ENCODE measurements at places on chromosomes 3 and 15. TPM values are rescaled to one million over a fixed set of nuclear protein-coding genes. Genes with fewer than 3 reads are reported as not detected.

The SEMA3B gene
- total RNA-seq, result 0.37 TPM

DNA sequence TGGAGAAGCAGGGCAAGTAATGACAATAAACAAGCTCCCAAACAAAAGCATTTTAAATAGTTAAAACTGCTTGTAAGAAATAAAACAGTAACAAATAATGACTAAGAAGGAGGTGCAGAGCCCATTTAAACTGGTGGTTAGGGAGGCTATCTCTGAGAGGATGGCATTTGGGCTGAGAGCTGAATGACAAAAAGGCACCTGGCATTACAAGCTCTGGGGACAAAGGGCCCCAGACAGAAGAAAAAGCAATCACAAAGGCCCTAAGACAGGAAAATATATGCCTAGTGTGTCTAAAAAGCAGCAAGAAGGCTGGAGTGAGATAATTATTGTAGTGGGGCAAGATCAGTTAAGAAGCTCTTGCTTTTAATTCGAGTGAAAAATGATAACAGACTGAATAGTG is 9.6 kb downstream of the TMEM39A start:
- no peaks in the 10 kb centered on the region for H3K4me1 ChIP-seq
- H3K36me3 ChIP-seq, result peaks cover 57% of the 10 kb centered on the region
- no peak overlapping the region for H3K27ac ChIP-seq
- H3K27me3 ChIP-seq, result no peaks in the 10 kb centered on the region
- no peak overlapping the region for H3K4me3 ChIP-seq

- peak overlapping the region; percentile 96 for H3K27ac ChIP-seq
- H3K4me1 ChIP-seq, result peaks cover 32% of the 10 kb centered on the region
- H3K36me3 ChIP-seq, result peaks cover 2% of the 10 kb centered on the region
- DNase-seq, result peak; percentile 16
Observed at GRCh38 chr15:56244811-56245576, 1.3 kb upstream of the RFX7 start.

DNA sequence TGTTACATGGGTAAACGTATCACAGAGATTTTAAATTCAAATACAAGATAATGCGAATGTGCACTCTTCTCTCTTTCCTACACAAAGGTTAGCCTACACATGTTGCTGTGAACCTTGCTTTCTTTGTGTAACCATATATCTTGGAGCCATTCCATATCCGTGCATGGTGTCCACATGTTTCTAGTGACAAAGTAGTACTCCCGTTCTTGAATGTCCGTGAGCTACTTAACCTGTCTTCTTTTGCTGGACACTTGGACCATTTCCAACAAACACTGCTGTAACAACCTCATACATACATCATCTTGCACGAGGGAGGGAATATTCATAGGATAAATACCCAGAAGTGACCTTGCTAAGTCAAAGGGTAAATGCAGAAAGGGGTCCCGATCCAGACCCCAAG is 75.0 kb downstream of the STRIT1 start:
- no peak overlapping the region for H3K27ac ChIP-seq
- DNase-seq, result no peak
- H3K4me3 ChIP-seq, result no peak overlapping the region
- peaks cover 2% of the 10 kb centered on the region for H3K27me3 ChIP-seq
- H3K4me1 ChIP-seq, result no peaks in the 10 kb centered on the region

The ADAMTSL3 gene
- total RNA-seq, result not detected

The XCR1 gene
- total RNA-seq, result not detected

The EIF3J gene
- 94.9 TPM for total RNA-seq

The DPH6 gene
- 8.8 TPM for total RNA-seq

GRCh38 chr3:187722206-187722612 is 19.9 kb upstream of the RTP2 start:
- no peaks in the 10 kb centered on the region for H3K4me1 ChIP-seq
- H3K4me3 ChIP-seq, result no peak overlapping the region
- H3K27ac ChIP-seq, result no peak overlapping the region
- H3K36me3 ChIP-seq, result peaks cover 8% of the 10 kb centered on the region
- no peaks in the 10 kb centered on the region for H3K27me3 ChIP-seq
- DNase-seq, result no peak

DNA sequence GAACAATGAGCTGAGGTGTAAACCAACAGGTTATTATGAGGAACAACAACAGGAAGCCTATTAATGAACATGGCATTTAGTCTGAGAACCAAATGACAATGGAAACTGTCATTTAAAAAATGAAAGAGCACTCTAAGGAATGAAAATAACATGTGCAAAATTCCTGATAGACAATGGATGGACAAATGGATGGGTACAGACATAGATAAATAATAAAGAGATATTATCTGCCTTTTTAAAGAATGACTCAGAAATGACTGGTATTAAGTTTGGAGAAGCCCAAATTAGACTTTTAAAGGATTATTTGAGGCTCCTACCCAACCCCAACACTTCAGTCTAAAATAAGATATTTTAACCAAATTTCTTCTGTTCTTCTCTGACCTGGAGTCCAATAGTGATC is 650.5 kb upstream of the ZNF385D start:
- H3K27me3 ChIP-seq, result no peaks in the 10 kb centered on the region
- no peaks in the 10 kb centered on the region for H3K4me1 ChIP-seq
- H3K4me3 ChIP-seq, result no peak overlapping the region
- no peak for DNase-seq

The PIERCE2 gene
- 0.60 TPM for total RNA-seq

- H3K4me1 ChIP-seq, result peaks cover 32% of the 10 kb centered on the region
- no peaks in the 10 kb centered on the region for H3K27me3 ChIP-seq
- no peak overlapping the region for H3K27ac ChIP-seq
- no peak for DNase-seq
Observed at GRCh38 chr3:45608885-45609284, 14.3 kb downstream of the LIMD1 start.

- no peak overlapping the region for H3K27ac ChIP-seq
- H3K36me3 ChIP-seq, result no peaks in the 10 kb centered on the region
- DNase-seq, result no peak
- no peaks in the 10 kb centered on the region for H3K4me1 ChIP-seq
- no peak overlapping the region for H3K4me3 ChIP-seq
Observed at GRCh38 chr3:169337500-169338078, 325.9 kb downstream of the MECOM start.

DNA sequence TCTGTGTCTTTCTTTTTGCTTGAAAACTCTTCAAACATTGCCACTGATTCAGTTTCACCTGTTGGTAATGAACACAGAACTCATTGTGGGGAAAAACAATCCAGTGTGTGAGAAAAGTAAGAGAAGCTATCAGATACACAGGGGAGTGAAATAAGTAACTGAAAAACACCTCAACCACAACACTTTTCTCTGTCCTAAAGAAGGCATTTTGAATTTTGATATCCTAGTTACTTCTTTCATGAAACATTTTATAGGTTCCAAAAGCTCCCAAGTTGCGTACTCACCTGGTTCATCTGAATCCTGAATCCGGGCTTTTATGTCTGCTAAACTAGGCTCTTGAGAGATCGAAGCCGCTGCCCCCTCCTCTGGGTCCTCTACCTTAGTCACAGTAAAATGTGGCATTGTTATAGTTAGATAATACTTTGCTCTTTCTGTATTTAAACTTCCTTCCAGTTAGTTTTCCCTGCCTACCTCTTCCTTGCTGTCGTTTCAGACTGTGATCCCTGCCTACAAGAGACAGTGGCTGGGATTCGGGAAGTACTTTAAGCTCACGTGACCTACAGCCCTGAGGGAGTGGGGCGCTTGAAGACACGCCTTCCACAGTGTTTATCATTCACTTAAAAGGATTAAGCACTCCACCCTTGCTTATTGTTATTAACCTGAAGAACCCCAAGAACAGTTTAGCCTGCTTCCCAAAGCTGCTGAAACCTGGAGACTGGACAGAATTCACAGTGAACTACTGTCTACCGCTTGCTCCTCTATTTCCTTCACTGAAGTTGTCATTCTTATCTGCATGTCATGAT is 19.1 kb downstream of the SLC12A6 start:
- H3K4me3 ChIP-seq, result peak overlapping the region; percentile 88
- H3K36me3 ChIP-seq, result peaks cover 18% of the 10 kb centered on the region
- peaks cover 47% of the 10 kb centered on the region for H3K4me1 ChIP-seq
- H3K27me3 ChIP-seq, result no peaks in the 10 kb centered on the region
- peak overlapping the region; percentile 92 for H3K27ac ChIP-seq
- DNase-seq, result peak; percentile 42

DNA sequence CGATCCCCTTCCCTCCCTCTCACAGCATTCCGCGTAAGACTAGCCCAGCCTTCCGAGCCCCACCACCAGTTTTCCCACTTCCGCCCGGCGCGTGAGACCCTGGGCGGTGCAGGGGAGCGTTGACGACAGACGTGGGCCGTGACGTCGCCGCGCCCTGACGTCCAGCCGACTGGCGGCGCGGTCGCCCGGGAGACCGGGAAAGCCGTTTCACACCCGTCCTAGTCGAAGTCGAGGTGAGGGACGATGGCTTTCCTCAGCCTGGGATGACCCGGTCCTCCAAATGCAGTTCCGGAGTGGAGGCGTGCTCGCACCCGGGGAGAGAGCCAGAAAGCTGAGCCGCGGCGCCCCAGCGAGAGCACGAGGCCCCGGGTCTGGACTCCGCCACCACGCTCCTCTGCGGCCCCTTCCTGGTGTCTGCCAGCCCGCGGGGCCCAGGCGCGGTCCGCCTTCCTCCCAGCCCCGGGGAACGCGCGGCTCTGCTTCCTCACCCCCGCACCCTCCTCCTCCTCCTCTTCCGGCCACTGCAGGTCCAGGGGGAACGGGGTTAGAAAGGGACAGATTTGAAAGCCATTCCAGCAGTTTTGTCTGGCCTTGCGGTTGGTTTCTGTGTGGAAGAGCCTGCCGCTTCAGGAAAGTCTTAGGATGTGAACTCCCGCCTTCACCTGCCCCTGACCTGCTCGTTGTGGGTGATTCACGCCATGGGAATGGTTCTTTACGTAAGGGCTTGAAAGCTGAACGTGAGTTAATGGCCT is at the start of gene LEKR1:
Gene LEKR1 (plus strand): TSS at position 210 of the 752 bp plus-strand sequence. CDS start 2,977 bp downstream, outside the sequence.
- peaks cover 46% of the 10 kb centered on the region for H3K4me1 ChIP-seq
- H3K4me3 ChIP-seq, result peak within 1 kb of the TSS; percentile 88
- peaks cover 4% of the 10 kb centered on the region for H3K27me3 ChIP-seq
- H3K36me3 ChIP-seq, result peaks cover 20% of the 10 kb centered on the region
- DNase-seq, result peak; percentile 58

DNA sequence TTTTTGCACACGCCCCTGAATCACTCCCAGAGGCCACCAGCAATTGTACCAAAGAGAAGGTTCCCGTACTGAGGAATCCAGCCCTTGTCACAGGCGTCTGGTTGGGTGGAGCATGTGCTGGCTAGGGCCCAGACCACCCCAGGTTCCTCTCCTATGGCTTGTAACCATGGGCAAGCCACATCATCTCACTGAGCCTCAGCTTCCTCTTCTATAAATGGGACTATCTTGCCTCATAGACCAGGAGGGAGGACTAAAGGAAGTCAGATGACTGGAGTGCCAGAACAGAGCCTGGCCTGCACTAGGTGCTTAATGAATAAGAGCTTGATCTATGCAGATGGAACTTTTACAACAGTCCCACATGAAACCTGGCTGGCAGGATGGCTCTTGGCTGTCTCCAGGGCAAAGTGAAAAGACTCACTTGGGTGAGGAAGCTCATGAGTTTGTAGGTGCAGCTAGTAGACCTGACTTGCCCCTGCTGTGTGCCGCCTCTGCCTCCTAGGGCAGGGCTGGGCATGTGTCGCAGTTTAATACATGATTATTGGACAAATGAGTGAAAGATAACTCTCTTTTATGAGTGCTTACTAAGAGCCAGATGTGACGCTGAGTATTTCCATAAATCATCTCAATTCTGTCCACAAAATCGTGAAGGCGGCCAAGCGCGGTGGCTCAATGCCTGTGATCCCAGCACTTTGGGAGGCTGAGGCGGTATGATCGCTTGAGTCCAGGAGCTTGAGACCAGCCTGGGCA is 29.3 kb downstream of the CTSH start:
- H3K27ac ChIP-seq, result no peak overlapping the region
- peaks cover 15% of the 10 kb centered on the region for H3K4me1 ChIP-seq
- peaks cover 32% of the 10 kb centered on the region for H3K36me3 ChIP-seq
- no peaks in the 10 kb centered on the region for H3K27me3 ChIP-seq

- H3K27ac ChIP-seq, result no peak overlapping the region
- no peak for DNase-seq
- no peaks in the 10 kb centered on the region for H3K4me1 ChIP-seq
- H3K27me3 ChIP-seq, result peaks cover 21% of the 10 kb centered on the region
- H3K4me3 ChIP-seq, result no peak overlapping the region
- H3K36me3 ChIP-seq, result no peaks in the 10 kb centered on the region
Observed at GRCh38 chr3:40637906-40638305, 113.1 kb downstream of the ZNF621 start.

DNA sequence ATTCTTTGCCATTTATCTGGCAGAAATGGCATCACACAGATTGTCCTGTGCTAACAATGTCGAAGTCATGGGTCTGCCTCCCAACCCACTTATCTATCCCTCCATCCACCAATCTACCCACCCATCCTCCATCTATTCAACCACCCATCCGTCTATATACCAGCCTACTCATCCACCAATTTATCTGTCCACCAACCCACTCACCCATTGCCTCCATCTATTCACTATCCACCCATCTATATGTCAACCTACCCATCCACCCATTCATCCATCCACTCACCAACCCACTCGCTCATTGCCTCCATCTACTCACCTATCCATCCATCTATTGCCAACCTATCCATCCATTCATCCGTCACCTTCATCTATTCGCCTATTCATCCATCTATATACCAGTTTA is 521.2 kb downstream of the SHQ1 start:
- no peaks in the 10 kb centered on the region for H3K4me1 ChIP-seq
- DNase-seq, result no peak
- H3K27ac ChIP-seq, result no peak overlapping the region
- H3K4me3 ChIP-seq, result no peak overlapping the region
- peaks cover 2% of the 10 kb centered on the region for H3K27me3 ChIP-seq

The GPR171 gene
- total RNA-seq, result 181 TPM

The ATRIP gene
- total RNA-seq, result 19.4 TPM

DNA sequence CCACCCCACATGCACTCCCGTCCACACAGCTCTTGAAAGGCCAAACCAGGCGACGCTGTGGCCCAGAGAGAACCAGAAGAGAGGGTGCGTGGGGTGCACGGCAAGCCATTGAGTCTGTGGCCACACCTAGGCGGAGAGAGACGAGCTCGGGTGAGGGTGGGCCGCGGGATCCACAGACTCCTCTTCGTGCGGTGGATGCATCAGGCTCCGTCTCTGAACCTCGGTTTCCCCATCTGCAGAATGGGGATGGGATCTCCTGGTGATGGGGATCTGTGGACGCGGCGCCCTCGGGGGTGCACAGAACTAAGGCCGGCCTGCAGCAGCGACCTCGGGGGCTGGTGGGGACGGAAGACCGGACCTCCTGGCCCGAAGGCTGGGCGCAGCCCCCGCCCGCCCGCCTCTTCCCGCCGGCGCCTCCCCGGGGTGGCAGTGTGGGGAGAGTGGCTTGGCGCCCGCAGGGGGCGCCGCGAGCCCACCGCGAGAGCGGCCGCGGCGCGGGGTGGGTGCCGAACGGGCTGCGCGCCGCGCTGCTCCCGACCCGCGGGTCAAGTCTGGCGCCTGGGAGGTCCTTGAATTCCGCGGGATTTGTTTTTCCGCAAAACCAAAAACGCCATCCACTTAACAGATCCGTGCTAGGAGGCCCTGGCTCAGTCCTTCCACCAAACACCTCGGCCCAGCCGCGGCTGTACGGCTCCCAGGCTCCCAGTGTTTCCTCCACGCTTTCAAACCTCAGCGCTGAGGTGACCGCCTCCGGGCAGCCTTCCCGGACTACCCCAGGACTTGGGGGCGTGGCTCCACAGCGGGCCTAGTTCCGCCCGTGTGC is 13.2 kb upstream of the ADPGK start:
- no peaks in the 10 kb centered on the region for H3K36me3 ChIP-seq
- peaks cover 18% of the 10 kb centered on the region for H3K4me1 ChIP-seq
- H3K4me3 ChIP-seq, result peak overlapping the region; percentile 72
- DNase-seq, result peak; percentile 26
- H3K27me3 ChIP-seq, result peaks cover 29% of the 10 kb centered on the region

- H3K36me3 ChIP-seq, result no peaks in the 10 kb centered on the region
- no peak for DNase-seq
- H3K4me3 ChIP-seq, result no peak overlapping the region
- no peaks in the 10 kb centered on the region for H3K27me3 ChIP-seq
- no peaks in the 10 kb centered on the region for H3K4me1 ChIP-seq
- no peak overlapping the region for H3K27ac ChIP-seq
Observed at GRCh38 chr15:77312523-77312922, 107.4 kb downstream of the PEAK1 start.
